ENCODE measurements at places on chromosomes 1 and 21.

- no peak for DNase-seq
Measured at GRCh38 chr1:106608841-106609240, 447.6 kb upstream of the PRMT6 start.

DNA sequence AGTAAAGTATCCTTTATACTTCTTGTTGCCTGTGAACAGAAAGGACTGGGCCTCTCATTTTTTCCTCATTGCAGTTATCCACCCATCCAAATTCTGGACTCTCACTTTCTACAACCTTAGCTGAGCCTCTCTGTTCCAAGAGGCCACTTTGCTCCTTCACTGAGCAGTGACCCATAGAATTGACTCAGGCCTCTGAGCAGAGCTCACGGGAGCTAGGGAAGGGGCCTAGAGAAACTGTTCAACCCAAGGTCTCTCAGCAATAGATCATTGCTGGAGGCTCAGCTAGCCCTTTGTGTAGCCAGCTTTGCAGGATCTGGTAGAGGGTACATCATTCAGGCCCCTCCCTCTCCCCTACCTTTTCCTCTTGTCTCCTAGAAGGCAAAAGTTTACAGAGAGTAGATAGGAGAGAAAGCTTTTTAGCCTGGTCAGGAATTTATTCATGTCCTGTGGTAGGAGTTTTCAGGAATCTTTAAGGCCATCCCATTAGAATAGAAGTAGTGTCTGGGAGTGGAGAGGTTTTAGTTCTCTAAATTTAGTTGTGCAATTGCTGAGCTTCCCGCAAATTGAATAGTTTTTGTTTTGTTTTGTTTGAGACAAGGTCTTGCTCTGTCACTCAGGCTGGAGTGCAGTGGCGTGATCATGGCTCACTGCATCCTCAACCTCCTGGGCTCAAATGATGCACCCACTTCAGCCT lies 6.7 kb downstream of the INTS3 start:
- DNase-seq, result no peak

GRCh38 chr1:155946633-155947219 lies 5.3 kb downstream of the RXFP4 start:
- DNase-seq, result no peak

DNA sequence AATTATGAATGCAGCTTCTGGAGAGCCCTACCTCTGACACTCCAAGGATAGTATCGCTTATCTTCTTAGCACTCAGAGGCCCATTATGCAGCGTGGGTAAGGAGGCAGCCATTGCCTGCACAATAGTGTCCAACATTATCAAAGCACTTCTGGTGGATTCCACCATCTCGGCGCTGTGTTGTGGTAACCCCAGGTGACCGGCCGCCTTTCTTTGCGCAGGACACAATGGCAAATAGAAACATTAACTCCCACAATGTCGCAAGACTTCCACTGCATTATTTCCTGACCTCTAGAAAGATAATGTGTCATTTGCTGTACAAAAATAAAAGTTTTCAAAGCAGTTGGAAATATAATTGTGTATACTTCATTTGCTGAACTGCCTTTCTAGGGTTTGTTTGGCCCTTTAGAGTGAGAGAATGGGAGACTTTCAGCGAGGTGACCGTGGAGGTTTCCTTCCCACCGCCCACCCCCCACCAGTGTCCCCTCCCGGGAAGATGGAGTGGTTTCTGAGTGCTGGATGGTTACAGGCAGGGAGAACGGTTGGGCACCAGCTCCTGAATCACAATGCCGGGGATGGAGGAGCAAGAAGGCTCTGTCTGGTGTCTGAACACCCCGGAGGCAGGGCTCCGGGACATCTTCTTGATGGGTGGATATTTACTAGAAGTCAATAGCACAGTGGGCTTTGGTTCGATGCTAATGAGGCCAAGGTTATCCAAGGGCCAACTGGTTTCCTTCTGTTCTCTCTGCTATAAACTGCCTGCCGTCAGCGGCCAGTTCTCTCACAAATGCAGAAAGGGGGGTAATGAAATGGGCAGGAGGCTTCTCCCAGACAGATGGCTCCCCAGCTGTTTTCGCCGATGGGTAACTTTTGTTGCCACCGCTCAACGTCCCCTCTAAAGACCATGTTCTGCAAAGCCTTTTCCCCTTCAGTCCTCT lies 215.4 kb upstream of the PROX1 start:
- no peak for DNase-seq

- DNase-seq, result no peak
Measured at GRCh38 chr1:202038688-202039346, 28.4 kb downstream of the ELF3 start.

DNA sequence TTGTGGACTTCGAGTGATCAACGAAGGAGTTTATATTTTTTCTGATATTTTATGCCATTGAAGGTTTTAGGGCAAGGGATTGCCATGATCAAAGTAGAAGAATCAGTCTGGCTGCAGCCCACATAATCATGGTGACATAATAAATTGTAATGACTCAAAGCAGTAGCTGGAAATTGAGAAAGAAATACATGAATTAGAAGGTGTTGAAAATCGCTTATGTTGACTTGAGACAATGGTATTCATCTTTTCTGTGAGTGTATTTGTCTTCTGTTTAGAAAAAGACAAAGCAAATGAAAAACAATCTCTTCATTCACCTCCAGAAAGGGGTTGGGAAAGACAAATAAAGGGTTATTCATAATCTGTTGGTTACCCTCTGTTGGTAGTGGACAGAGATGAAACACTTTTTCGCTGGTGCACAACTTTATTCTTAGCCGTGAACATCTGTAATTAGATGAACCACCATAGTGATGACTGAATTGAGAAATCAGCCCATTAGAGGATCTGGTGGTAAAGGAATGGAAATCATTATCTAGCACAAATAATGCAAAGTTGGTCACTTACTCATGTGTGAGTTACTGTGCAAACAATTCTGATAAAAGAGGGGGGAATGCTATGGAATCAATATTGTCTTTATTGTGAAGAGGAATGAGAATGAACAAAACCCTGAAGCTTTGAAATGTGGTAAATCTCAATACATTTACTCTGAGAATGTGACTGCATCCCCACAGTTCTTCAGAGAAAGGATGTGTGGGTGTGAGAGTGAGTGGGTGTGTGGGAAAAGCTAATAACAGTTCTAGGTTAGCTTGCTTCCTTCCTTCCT lies 121.8 kb downstream of the NTNG1 start:
- no peak for DNase-seq

DNA sequence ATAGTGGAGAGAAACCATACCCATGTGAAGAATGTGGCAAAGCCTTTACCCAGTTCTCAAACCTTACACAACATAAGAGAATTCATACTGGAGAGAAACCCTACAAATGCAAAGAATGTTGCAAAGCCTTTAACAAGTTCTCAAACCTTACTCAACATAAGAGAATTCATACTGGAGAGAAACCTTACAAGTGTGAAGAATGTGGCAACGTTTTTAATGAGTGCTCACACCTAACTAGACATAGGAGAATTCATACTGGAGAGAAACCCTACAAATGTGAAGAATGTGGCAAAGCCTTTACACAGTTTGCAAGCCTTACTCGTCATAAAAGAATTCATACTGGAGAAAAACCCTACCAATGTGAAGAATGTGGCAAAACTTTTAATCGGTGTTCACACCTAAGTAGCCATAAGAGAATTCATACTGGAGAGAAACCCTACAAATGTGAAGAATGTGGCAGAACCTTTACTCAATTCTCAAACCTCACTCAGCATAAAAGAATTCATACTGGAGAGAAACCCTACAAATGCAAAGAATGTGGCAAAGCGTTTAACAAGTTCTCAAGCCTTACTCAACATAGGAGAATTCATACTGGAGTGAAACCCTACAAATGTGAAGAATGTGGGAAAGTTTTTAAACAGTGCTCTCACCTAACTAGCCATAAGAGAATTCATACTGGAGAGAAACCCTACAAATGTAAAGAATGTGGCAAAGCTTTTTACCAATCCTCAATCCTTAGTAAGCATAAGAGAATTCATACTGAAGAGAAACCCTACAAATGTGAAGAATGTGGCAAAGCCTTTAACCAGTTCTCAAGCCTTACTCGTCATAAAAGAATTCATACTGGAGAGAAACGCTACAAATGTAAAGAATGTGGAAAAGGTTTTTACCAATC lies 80.0 kb downstream of the JMJD4 start:
- DNase-seq, result no peak
